ENCODE measurements at places on chromosomes 2 and 18.

DNA sequence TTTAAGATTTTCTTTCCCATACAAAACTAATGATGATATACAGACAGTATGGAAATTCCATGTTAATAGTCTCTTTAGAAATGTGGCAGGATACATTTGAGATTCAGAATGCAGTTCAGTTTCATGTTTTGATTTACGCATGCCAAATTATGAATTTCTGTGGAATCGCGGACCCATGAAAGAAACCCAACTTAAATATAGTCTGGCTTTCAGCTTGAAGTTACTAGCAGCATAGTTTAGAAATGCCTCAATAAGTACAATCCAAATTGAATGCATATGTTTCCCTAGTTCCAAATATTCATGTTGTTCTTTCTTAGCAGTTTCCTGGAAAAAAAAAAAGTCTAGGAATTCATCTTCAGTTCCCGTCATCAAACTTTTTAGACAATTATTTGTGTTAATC lies 164.1 kb upstream of the RASGRP3 start:
- no peak for DNase-seq

DNA sequence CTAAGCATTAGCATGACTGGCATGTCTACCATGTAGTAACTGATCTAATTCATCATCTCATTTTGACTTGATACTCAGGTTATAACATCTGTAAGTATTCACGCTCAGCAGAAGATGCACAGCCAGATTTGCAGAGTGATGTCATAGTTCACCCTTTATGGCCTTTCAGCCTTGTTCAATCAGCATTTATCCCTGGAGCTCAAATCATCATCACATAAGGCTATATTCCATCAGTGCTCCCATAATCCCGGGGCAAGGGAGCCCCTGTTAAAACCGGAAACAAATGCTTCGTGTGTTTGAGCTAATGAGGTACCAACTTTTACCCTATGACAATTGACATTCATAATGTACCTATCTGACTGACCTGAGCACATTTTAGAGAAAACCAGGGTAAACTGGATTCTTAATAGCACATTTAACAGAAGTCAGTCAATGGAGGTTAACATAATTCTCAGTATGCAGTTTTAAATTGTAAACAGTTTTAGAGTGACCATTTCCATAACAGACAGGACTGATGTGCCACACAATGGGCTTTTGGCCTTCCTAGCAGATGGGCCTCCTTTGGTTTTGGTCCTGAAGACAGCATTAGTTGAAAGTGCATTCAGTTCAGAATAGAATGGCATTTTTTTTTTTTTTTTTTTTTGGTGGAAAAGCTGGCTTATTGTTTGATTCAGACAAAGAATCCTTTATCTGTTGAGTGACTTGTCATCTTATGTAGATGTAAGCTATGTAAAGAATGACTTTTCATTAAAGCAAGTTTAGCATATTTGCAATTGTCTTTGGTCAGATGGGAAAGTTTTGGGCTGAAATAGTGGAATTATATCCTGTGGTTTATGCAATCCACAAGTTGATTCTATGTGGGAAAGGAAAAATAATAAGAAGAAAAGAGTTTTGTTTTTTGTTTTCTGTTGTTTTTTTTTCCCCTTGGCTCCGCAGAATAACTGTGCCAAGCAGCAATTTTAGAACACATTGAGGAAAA lies 866.0 kb upstream of the ACVR2A start:
- no peak for DNase-seq

GRCh38 chr2:197975931-197976519 lies 171.6 kb downstream of the PLCL1 start:
- DNase-seq = no peak

- no peak for DNase-seq
Observed at GRCh38 chr2:224954980-224955379, 87.3 kb downstream of the DOCK10 start.

GRCh38 chr2:159891917-159892730 lies 94.1 kb upstream of the CD302 start:
- no peak for DNase-seq

- DNase-seq = no peak
Observed at GRCh38 chr2:190365499-190366204, 22.3 kb downstream of the INPP1 start.

- no peak for DNase-seq
Observed at GRCh38 chr2:84649058-84649457, 132.8 kb downstream of the DNAH6 start.

GRCh38 chr18:10142056-10142455 lies 228.2 kb downstream of the VAPA start:
- DNase-seq = no peak

DNA sequence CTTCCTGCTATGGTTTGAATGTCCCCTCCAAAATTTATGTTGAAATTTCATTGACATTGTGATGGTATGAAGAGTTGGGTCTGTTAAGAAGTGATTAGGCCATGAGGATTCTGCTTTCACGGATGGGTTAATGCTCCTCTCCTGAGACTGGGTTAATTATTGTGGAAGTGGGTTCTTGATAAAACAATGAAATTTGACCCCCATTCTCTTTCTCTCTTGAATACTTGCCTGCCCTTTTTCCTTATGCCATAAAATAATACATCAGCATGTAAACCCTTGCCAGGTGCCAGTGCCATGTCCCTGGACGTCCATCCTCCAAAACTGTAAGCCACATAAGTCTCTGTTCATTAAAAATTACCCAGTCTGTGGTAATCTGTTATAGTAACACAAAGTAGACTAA lies 352.8 kb downstream of the LRRTM4 start:
- DNase-seq = no peak

GRCh38 chr2:220104871-220105351 lies 477.5 kb downstream of the SLC4A3 start:
- no peak for DNase-seq

DNA sequence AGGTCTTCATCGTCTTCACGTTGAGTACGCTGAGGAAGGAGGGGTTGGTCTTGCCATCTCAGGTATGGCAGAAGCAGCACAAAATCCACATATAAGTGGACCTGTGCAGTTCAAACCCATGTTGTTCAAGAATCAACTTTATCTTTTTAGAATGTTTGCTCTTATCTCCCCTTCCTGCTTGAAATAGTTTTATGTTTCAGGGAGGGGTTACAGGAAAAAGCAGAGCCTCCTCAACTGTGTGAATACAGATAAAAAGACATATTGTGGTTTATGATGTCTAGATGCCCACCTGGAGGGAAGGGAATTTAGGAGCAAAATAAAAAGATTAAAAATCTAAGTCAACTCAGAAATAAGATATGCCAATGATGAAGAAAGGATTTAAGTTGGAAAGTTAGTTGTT lies 75.9 kb downstream of the VRK2 start:
- no peak for DNase-seq

DNA sequence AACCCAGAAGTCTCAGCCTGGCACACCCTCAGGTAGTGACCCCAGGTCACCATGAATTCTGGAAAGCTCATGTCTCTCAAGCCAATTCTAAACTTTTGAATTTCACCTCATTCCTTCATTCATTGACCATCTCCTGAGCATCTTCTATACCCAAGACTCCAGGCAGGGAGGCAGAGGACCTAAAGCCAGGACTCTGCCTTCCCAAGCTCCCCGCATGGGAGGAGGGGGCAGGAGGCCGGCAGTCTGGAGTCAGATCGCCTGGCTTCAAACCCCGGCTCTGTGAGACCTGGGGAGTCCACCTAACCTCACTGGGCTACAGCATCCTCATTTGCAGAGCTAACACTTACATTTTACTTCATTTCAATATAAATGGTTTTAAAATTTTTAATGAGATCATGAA lies 59.0 kb downstream of the SMAD7 start:
- DNase-seq = no peak

DNA sequence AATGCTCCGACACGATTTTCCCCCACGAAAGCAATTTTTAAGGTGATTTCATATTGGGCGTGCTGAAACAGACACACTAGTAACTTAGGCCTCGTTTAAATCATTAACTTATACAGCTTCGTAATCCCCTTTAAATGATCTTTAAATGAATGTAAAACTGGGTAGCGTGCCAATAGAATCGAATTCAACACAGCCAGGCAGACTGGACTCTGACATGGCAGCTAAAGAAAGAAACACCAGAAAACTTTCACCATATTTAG lies 2.4 kb upstream of the ID2 start:
- DNase-seq = no peak

- no peak for DNase-seq
Observed at GRCh38 chr18:13449651-13450050, 231.1 kb downstream of the LDLRAD4 start.

- no peak for DNase-seq
Observed at GRCh38 chr2:25249785-25250184, 81.4 kb upstream of the POMC start.
